ENCODE measurements at places on chromosomes 5 and 9.

GRCh38 chr5:43389679-43390329 lies 22.4 kb downstream of the CCL28 start:
- DNase-seq: peak; percentile 95

DNA sequence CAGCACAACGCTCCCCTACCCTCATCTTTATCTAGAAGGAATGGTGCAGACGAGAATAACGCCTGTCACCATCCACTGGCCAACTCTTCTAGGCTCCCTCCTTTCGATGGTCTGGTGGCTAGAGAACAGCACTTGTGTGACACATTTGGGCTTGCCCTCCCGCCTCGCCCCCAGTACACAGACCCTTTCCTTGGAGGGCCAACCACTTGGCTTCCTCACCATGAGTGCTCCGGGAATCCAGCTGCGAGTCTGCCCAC lies 1.4 kb downstream of the GNAQ start:
- peak; percentile 80 for DNase-seq

DNA sequence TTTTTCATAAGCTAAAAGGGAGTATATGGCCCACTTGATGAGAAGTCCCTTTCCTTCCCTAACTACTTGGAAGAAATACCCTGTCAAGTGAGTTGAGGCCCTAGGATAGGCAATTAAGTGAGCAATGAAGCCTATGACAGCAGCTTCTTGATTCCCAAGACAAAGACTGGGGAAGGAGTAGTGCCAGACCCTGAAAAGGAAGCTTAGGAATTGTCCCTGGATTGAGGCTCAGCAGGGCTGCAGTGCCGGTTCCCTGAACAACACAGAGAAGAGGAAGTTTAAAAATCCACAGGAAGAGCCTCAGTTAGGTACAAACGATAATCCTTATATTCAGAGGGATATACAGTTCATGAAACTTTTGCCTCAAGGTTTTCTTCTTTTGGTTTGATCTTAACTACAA lies 61.8 kb upstream of the RAD23B start:
- DNase-seq: no peak

DNA sequence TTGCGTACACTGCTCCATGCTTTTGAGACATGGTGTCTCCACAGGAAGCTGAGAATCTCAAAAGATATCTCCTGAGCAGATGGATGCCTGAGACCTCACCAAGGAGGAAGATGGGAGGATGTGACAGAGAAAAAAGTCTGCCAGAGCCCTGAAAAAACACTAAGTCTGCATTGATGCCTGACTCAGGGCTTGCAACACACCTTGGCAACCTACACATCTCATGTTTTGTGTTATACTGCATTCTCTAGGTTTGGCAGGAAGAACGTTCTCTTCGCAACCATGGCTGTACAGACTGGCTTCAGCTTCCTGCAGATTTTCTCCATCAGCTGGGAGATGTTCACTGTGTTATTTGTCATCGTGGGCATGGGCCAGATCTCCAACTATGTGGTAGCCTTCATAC lies 19.2 kb downstream of the SLC22A4 start:
- no peak for DNase-seq
